ENCODE measurements at places on chromosomes 13 and 19.
A peak's percentile ranks its signal among the peaks of the same experiment; 100 is the strongest.

DNA sequence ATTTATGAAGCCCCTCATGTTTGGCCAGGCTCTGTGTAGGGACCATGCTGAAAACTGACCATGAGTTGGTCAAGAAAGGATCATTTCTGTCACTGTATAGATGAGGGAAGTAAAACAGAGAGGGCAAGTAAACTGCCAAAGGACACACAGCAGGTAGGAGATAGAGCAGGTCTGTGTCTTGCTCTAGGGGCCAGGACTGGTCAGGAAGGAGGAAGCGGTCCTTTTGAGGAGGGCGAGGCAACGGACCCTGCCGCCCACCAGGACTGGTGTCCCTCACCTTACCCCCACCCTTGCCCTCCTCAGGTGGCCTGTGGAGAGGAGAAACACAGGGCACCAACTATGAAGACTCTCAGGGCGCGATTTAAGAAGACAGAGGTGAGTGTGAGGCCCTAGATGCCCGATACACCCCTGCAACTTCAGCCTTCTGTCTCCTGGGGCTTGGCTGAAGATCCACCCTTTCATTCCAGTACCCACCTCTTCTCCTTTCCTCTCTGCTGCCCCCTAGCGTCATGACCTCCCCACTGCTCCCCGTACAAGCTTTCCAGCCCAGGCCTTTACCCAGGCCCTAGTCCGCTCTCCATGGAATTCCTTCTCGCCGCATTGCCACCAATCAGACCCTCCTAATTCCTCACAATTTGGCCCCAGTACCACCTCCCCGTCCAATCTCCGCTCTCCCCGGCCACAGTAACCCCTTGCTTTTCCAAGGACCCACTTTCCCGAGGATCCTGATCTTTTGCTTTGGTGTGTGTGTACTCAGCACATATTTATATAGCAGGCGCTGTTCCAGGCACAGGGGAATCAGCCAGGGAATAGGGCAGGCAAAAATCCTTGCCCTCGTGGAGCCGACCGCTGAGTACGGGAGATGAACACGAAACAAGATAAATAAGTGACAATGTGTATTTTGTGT is 3.9 kb downstream of the ANKRD24 start:
- DNase-seq, result peak; percentile 61

GRCh38 chr19:27822336-27822735 is 1390.6 kb downstream of the UQCRFS1 start:
- no peak for DNase-seq

GRCh38 chr13:95480791-95481780 is 71.4 kb upstream of the CLDN10 start:
- peak; percentile 33 for DNase-seq

DNA sequence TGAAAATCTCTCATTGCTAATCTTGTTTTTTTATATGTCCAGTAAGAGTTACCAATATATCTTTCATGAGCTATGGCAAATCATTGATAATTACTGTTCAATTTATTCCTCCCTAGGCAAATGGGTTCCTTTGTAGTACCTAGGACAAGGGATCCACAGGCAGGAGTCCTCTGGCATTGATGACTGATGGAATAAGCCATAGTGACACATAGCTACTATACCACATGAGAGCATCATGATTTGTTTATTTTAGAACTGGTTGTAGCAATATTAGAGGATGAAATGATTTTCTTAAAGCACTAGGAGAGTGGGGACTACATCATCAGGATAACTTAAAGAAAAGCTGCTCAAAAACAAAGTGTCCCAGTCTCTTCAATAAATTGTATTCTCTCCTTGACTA is 21.7 kb upstream of the MAB21L1 start:
- no peak for DNase-seq

DNA sequence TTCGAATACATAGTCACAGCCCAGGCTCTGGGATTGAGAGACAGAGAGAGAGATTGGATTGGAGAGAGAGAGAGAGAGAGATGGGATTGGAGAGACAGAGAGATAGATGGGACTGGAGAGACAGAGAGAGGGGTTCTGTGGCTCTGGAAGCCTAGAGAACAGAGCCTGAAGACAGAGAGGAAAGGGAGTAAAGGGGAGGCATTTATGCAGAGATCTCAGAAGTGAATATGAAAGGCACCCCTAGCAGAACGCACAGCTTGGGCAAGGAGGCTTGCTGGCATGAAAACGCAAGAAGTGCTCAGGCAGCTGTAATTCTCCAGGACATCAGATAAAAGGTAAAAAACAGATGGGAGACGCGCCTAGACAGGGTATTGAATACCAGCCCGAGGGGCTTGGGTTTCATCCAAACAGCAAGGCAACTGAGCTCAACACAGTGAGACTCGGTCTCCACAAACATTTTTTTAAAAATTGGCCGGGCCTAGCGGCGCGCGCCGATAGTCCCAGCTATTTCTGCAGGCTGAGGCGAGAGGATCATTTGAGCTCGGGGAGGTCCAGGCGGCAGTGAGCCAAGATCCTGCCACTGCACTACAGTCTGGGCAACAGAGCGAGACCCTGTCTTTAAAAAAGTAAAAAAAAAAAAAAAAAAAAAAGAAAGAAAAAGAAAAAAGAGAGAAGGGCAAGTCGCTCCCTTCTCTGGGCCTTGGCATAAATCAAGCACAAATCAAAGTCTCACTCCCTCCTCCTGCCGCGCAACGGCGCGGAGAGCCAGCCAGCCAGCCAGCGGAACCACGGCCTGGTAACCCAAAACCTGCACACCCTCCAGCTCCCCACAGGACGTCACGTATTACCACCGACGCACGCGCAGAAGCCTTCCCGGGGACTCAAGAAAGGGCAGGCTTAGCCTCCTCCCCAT is 774 bp upstream of the PPP2R1A start:
- no peak for DNase-seq

- no peak for DNase-seq
These were observed 9.0 kb downstream of the EPS15L1 start for GRCh38 chr19:16462757-16463250.

DNA sequence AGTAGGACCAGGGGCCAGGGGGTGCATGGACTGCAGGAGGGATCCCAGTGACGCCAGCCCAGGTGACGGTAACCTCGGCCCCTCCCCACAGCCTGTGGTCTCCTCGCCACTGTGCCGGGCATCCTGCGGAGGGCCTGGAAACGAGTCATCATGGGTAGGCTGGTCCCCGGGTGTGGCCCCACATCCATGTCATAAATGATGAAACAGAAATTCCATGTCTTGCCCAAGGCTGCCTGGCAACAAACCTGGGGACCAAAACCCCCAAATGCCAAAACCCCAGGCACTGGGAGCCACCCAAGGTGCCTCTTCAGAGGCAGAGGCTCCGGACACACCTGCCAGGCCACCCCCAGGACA is 20.9 kb downstream of the MAP2K2 start:
- no peak for DNase-seq

DNA sequence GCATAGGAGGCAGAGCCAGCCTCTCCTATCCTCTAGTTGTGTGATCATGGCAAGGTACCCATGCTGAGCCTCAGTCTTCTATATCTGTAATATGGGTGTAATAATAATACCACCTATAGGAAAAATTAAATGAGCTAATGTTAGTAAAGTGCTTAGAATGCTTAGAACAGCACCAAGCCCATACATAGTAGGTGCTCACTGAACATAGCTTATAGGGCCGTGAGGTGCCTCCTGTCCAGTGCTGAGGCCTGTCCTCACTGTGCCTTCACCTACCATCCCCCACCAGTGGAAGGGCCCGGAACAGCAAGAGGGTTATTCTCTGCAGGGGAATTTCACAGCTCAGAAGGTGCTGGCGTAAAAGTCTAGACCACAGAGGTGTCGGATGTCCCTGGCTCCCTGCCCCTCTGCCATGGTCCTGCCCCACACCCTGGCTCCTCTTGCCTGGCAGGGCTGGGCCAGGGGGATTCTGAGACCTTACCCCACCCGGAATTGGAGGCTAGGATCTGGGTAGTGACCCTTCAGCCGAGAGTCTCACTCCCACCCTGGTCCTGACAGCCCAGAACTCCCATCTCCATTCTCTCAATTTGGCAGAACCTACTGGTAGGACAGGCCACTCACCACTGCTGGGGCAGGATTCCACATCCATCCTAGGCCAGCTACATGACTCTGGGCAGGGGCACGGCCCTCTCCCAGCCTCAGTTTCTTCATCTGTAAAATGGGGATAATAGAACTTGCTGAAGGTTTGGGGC is 2.2 kb upstream of the SCN1B start:
- DNase-seq, result no peak

GRCh38 chr19:14478113-14478545 is 3.0 kb upstream of the PTGER1 start:
- DNase-seq, result no peak

- DNase-seq, result no peak
These were observed 34.5 kb upstream of the GAS6 start for GRCh38 chr13:113898391-113898790.

GRCh38 chr13:22644941-22645340 is 535.8 kb upstream of the SGCG start:
- DNase-seq, result no peak

GRCh38 chr19:51327066-51328001 is 14.6 kb downstream of the VSIG10L start:
- DNase-seq, result peak; percentile 30

DNA sequence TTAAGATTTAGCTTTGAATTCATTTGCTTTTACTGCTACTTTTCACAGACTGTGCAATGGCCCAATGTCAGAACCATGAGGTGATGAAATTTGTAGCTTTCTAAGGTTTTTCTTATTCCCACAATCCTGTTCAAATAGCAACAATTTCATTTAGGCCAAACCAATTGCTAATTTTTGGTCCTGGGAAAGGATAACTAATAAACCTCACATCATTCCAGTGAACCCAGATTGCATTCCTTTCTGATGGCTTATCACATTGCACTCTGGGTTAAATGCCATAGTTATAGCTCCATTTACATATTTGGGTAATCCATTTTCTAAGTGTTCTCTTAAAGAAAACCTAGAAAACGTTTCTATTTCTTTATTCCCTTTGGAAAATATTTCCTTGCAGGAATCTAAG is 22.9 kb upstream of the POMP start:
- no peak for DNase-seq

Data from endothelial cell of umbilical vein (primary cell).